ENCODE measurements at places on chromosomes 4 and X.
A peak's percentile ranks its signal among the peaks of the same experiment; 100 is the strongest.

DNA sequence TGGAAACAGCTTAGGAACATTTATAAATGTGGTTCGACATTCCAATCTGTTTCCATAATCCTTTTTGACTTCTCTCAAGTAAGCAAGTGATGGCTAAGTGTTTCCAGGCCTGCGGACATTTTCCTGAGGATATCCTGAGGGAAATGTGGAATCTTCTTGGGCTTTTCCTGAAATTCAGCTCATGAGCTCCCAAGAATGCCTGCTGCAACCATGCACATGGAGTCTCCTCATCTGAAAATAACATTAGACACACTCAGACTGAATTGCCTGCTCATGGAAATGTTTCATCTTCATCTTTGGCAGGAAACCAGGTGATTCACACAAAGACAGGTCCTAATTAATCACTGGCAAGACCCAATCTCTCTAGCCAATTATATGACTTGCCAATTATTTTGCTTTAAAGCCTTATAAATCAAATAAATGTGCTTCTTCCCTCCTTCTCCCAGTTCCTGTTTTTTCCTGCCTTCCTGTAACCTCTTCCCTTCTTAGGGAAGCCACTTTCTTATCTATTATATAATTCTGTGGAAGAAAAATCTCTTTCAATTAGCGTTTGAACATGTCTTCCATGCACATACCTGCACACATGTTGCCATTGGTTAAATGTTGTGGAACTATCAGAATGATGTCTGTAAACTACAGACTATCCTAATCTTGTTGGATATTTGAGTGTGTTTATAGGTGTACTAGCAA is 104.6 kb upstream of the MXRA5 start:
- no peak for DNase-seq

- no peak for DNase-seq
These were observed 722.8 kb downstream of the TRAM1L1 start for GRCh38 chr4:116362583-116362982.

GRCh38 chrX:123357941-123358340 is 173.9 kb downstream of the GRIA3 start:
- DNase-seq, result no peak

DNA sequence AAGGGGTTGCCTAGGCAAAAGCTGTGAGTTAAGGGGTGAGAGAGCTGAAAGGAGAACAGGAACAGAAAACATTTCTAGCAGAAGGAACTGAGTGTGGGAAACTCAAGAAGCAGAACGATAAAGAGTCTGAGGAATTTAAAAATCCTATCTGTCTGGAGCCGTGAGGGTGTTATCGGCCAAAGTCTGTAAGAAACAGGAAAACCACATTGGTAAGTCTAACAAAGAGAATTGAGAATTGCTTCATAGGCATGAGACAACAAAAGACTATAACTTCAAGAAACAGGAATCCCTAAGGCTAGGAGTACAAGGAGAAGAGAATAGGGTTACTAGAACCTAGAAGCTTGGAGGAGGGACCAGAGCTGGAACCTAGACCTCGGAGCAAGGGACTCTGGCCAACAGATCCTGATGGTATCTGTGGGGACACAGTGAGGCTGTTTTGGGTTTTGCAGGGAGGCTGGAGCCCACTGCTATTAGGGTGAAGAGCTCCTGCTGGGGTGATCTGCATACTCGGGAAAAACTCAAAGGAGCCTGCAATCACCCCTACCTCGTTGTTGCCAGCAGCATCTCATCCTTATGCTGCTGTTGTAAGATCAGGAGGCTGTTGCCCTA is 175.6 kb downstream of the FBXO8 start:
- DNase-seq, result no peak

DNA sequence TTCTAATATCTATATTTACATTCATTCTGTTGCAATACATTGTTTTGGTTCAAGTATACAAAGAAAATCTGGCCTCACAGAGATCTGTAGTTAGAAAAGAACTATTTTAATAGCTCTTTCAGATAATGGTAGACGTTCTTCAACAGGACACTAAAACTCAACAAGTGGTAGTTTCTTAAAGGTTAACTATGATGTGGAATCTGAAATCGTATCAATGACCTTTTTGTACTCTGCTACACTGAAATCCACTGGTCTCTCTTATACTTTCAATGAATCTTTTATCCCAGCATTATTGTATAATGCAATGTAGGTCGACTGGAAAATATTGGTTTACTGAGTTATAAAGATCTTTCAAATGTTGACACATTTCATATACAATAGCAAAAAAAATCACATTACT is 12.7 kb downstream of the TMEM185A start:
- no peak for DNase-seq

- no peak for DNase-seq
These were observed 22.4 kb upstream of the P2RY10 start for GRCh38 chrX:78922754-78923153.

GRCh38 chr4:163609019-163609418 is 114.5 kb downstream of the TMA16 start:
- no peak for DNase-seq

GRCh38 chrX:23557070-23557469 is 110.2 kb upstream of the PRDX4 start:
- DNase-seq, result no peak

GRCh38 chr4:126630230-126630629 is 1002.5 kb upstream of the INTU start:
- DNase-seq, result no peak

- no peak for DNase-seq
These were observed 227.6 kb downstream of the PRDM5 start for GRCh38 chr4:120694973-120695372.

- no peak for DNase-seq
These were observed 1.3 kb downstream of the FAM9C start for GRCh38 chrX:13043138-13043537.

- peak; percentile 44 for DNase-seq
These were observed 1.8 kb downstream of the UBQLN2 start for GRCh38 chrX:56564921-56565840.

DNA sequence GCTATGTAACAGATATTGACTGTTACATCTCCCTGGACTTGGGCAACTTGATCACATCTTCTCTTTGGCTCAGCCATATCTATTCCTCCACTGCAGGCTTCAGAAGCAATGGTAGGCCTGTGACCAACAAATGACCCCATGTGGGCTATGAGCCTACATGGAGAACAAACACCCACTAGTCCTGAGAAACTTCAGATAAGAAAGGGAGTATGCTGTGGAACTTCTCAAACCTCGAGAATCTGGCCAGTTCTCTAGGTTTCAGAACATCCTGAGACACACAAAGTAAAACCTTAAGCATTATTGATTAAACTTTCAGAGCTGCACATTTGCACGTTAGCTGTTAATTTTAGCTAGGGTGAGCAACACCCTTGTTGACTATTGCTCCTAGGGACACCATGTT is 16.3 kb downstream of the RBMX2 start:
- no peak for DNase-seq

- DNase-seq, result no peak
These were observed 1.4 kb downstream of the UBA6 start for GRCh38 chr4:67699603-67700002.

- peak; percentile 37 for DNase-seq
These were observed 806 bp upstream of the CD99L2 start for GRCh38 chrX:150899191-150899757.

DNA sequence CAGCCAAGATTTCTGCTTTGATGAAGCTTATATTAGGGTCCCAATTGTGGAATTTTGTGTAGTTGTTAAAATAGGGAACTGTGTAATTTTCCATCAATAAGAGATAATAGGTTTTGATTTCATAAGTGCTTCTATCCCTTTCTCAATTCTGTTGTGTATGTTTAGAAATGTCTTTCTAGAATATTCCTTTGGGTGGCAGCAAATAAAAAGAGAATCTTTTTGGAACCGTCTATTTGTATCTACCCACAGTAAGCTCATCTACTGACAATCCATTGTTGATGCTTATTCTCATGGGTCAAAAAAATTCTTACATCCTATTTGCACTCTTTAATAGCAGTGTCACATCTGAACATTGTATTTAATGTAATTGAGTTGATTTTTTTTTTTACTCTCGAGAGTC is 61.7 kb downstream of the TMA16 start:
- DNase-seq, result no peak

DNA sequence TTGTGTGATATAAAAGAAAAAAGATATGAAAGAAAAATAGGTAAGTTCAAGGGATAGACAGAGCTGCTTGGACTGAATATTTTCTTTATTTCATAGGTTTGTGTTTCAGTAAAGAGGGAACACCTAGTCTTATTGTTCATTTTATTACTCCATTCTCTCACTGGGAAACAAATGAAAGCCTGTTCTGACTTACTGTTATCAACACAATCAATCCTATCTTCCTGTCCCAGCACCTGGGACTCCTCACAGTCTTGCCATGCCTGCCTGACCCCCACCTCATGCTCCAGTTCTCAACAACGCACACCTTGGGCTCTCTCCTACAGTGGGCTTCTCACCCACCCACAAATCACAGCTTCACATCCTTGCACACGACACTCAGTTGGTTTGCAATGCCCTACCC is 189.5 kb downstream of the PRDM5 start:
- no peak for DNase-seq

DNA sequence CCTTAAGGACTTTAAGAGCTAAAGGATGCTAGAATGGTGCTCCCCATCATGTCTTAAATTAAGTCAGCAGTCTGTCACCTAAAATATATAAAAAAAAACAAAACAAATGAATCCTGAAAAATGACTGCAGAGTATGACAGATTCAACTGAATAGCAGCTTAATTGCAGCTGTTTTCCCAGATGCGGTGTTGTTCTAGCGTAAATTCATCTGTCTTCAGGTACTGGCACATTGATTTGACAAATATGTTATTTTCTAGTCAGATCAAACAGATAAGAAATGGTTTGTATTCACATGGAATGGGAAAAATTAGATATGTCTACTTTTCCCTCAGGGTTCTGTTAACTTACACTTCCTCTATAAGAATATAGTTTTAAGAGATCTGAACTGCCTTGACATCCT is 211.7 kb downstream of the NAF1 start:
- no peak for DNase-seq

DNA sequence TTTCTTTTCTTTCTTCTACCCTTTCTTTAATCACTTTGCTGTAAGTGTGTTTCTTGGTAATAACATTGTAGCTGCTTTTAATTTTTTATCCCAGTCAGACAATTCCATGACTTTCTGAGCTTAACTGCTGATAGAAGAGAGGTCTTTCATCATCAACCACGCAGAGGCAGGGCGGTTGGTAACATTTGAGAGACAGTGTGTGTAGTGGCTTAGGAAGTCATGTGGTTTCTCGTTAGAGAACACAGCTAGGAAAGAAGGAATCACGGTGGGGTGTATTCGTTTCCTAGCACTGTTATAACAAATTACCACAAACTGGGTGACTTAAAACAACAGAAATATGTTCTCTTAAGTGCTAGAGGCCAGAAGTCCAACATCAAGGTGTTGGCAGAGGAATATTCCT is 11.5 kb downstream of the PRPS2 start:
- no peak for DNase-seq

GRCh38 chr4:126405369-126405982 is 1090.7 kb downstream of the FAT4 start:
- no peak for DNase-seq

DNA sequence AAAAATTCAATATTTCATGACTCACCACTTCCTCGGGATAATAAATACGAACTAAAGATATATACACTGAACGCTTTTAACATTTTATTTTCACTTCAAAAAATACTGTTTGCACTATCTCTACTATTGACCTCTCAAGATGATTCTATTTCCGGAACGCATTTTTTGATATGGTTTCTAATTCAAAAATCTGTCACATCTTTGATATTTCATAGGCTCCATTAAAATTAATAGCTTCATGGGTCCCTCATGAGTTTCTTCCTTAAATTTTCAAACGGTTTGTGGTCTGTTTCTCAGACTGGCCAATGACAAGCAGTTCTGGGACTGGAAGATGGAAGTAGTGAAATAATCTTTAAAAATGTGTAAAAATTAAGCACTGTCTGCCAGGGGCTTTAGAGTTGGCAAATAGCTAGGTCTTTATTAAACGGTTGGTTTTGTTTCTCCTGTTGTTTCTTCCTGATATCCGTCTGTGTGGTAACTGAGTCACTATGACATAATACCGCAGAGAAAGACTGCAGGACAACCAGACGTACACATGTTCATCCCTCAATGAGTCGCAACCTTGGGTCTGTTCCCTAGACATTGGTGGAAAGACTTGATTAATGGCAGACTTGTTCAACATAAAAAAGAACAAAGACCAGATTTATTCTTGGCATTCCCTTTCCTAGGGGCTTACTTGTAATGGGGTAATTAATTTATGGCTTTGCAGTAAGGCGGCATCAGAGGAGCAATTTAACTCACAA is 133.8 kb downstream of the PALLD start:
- DNase-seq, result no peak

- no peak for DNase-seq
These were observed at the start of gene TLR1 for GRCh38 chr4:38804654-38805295. Gene TLR1 (minus strand): TSS chr4:38804791. CDS start chr4:38798831, 5,960 bp downstream.
